ENCODE measurements at places on chromosomes 12 and 14.

DNA sequence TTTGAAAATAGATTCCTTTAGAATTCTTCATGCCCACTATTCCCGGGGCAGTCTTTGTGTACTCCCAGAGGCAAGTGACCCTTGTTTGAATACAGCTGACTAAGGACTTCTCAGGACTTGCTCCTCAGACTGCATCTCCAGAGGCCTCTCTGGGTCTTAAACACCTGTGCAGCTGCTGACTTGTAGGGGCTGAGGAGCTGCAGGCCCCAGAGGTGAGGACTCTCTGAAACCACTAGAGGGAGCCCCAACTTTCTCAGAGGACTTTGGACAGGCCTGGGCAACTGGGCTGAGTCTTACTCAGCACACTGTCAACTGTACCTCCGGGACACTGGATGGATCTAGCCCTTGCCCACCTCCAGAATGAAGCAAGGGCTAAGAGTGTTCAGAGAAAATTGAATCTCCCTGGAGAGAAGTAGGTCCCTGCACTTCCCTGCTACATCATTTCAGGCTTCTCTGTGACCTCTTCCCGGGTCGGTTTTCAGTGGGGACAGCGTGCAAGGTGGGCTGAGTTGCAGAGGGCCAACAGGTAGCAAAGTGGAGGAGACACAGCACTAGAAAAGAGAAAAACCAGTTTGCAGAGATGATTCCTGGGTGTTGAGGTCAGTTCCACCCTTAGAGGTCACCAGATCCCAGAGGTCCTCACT lies 164.6 kb downstream of the TMEM117 start:
- DNase-seq: peak; percentile 53

DNA sequence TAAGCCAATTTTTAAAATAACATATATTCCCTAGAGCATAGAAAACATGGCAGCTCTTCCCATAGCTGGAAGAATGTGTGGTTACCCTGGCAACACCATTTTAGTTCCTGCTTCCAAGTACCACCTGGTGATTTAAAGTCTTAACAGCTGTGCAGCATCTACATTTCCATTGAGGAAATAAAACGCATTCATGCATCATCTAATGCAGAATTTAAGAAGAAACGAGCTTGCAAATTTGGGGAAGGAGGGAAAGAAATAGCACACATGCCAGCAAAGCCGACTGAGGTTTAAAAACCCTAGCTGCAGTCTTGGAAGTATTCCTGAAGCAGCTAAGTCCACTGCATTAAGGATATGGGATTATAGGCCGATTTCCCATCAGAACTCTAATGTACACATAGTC lies 22.8 kb upstream of the SLC38A2 start:
- DNase-seq: no peak

DNA sequence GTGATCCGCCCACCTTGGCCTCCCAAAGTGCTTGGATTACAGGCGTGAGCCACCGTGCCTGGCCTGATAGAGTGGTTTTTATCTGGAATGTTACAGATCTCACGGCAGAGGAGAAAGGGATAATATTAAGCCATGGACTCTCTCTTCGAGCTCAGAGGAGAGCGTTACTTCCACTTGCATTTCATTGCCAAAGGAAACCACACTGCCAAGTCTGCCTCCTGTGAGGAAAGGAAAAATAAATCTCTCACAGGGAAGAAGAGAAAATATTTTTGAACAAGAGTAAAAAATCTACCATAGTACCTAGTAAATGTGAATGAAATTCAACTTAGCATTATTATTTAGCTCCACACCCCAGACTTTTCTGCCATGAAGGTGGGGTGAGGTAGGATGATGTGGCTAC lies 319.2 kb upstream of the PRICKLE1 start:
- no peak for DNase-seq

- DNase-seq: peak; percentile 60
These were observed 40.9 kb upstream of the CAPRIN2 start for GRCh38 chr12:30795410-30796312.

GRCh38 chr12:55982319-55982936 lies 8.6 kb downstream of the RAB5B start:
- no peak for DNase-seq

GRCh38 chr12:5388581-5389535 lies 43.0 kb upstream of the NTF3 start:
- DNase-seq: no peak

- DNase-seq: no peak
These were observed 22.4 kb downstream of the XRCC3 start for GRCh38 chr14:103692871-103693270.

DNA sequence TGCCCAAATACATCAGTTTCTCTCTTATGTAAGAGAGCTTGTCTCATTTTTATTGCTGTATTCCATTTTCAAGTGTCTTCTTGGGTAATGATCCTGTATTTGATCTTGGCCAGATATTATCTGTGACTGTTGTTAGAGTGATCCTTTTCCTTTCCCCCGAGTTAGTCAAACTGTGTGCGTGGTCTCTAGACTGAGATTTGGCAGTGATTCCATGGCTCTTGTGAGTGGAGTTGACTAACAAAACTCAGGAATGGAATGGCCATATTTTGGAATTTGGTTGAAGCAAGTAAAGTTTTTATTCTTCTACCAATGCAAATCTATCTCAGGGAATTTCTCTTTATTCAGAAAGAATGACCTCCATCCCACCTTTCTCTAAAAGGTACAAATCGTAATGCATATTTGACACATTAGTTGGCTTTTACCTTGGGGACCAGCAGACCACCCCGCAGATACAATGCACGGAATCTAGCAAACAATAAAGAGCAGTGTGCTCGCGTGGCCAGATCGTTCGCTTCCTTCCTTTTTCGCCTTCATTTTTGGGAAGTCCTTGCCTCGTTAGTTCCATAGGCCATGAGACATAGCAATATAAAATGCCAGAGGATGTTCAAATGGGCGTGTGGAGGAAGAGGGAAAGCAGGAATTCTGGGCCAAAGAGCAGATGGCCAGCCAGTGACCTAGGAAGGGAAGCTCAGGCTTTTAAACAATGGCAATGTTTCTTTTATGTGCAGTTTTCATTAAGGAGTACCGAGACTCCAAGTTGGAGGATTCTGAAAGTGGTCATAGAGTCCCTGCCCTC lies 24.4 kb downstream of the ETV6 start:
- no peak for DNase-seq

DNA sequence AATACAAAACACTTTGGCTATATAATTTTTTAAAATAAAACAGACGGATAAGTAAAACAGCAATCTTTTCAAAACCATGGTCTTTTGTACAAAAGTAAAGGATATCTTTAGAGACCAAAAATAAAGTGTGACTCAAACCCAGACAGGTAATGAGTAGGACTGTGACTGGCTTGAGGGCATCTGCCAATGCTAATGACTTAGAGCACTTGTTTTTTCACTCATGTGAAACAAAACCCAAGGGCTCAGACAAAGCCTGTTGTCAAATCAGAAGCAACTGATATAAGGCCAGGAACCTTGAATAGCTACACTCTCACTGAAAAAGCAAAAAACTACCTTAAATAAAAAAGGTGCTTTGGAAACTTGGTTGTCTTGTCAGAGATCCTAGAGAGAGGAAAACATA lies 357.4 kb downstream of the TMEM117 start:
- DNase-seq: peak; percentile 1

DNA sequence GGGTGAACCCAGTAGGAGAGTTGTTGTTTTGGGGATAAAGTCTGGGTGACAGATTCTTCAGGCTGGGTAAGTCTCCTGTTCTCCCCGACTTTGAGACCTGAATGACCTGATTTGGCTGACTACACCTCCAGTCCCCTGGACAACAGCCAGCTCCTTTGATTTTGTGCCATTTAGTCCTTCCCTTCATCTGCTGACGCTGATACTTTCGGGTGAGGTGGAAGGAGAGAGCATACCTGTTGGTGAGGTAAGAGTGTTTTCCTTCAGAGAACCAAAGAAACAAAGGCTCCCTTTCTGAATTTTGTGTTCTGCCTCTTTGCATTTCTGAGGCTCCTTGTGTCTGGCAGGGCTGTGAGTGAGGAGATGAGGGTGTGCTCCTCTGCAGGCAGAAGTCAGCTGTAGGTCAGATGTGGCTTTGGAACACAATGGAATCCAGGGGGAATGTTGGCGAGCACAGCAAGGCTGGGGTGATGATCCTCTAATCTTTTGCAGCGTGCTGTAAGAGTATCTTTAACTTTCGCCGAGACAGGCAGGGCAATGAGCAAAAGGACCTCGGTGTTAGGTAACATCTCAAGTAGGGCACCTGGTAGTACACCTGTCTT lies 12.1 kb downstream of the ETV6 start:
- DNase-seq: no peak

- no peak for DNase-seq
These were observed 8.6 kb upstream of the HOXC11 start for GRCh38 chr12:53964315-53964713.

DNA sequence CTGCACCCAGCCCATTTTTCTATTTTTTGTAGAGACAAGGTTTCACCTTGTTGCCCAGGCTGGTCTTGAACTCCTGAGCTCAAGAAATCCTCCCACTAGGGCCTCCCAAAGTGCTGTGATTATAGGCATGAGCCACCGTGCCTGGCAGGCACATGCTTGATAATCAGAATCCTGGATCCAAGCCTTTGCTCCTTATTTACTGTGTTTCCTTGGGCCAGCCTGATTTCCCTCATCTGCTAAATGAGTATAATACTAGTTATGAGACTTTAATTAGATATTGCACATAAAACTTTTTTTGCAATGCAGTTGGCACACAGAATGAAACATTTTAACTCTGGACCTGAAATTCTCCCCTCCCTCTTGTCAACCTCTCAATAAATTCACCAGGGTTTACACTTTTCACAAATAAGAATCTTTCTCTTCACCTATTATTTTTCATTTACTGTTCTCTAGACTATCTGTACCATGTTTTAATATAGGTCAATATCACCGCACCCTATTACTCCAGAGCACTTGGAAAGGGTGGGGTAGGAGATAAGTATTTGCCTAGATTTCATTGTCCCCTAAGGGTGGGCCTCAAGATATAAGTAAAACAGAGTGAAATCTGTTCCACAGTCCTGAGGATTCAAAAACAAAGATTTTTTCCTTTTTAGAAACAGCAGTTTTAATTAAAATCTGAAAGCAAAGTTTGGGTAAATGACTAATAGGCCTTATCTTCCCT lies 69.2 kb upstream of the NR2C1 start:
- no peak for DNase-seq

GRCh38 chr12:47021298-47021697 lies 58.1 kb upstream of the PCED1B start:
- DNase-seq: no peak
